Myocyte (in vitro differentiated cells): ENCODE measurements at places on chromosomes 3 and 15.
A peak's percentile ranks its signal among the peaks of the same experiment; 100 is the strongest.

DNA sequence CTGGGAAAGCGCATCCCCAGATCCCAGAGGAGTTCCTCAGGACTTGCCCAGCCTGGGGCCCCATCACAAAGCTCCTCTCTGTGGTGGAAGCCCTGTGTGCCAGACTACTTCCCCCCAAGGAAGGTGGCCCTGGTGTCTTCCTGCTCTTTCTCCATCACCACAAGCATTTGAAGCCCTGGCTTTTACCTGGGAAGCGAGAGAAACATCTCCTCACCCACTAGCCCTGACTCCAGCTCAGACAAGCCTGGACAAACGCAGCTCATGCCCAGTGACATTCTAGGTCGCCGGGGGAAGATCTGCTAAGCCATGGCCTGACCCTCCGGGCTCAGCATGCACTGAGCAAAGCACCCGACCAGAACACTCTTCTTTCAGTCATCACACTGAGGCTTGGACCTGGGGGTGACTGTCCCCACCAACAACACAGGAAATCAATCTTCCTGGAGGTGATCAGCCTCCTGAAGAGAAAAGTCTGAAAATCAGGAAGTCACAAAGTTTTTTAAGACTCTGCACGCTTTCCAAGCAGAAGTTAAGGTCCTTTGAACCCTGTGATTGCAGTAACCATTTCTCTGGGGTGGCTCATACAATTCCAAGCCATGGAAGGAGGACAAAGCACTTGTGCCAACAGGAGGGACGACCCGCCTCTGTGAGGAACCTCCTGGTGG, 40.8 kb downstream of the KLHL25 start:
- no peak for DNase-seq

- DNase-seq = no peak
Observed at GRCh38 chr15:83692746-83693581, 39.0 kb downstream of the ADAMTSL3 start.

- no peak for DNase-seq
Observed at GRCh38 chr15:23566651-23567050, 1.2 kb downstream of the MKRN3 start.

GRCh38 chr15:60569596-60569995, 90.7 kb upstream of the ICE2 start:
- DNase-seq = no peak

- no peak for DNase-seq
Observed at GRCh38 chr3:53921296-53921695, 29.6 kb upstream of the SELENOK start.

DNA sequence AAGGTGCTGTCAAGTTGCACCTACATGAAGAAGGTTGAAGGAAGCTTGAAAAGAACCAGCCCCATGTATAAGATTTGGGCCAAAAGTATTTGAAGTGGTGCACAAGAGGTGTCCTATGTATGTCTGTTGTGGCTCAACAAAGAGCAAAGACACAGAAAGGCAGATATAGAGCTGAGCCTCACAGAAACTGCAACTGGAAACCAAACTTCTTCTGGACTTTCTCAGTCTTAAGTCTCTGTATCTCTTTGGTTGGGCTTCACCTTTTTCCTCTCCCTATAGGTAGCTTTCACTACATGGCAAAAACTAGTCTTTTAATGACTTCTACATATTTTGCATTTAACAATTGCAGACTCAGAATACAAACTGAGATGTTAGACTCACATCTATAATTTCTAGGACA, 8.8 kb upstream of the CMC1 start:
- DNase-seq = no peak

- DNase-seq = no peak
Observed at GRCh38 chr3:152517502-152517901, 248.8 kb downstream of the MBNL1 start.

DNA sequence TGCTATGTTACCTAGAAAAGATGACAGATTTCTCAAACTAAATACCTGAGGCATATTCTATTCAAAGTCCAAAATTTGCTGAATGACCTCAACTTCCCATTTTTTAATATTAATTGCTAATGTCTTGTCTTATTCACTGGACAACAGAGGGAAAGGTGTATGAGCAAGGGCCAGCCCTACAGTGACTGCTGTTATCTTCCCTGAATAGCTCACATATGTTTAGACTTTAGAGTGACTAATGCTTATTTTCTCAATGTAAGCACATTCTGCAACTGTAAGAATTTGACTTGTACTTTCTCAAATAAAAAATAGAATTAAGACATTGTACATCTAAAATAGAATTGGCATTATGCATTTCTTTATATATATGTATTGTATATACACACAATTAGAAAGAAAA, 26.5 kb upstream of the AADACL2 start:
- no peak for DNase-seq

DNA sequence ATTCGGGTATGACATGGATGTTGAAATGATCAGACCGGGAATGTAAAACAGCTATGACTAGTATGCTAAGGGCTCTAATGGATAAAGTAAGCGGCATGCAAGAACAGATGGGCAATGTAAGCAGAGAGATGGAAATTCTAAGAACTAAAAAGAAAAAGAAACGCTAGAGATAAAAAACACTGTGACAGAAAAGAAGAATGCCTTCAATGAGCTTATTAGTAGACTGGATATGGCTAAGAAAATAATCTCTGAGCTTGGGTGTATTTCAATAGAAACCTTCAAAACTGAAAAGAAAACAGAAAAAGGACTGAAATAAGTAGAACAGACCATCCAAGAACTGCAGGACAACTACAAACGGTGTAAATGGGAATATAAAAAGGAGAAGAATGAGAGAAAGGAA, 101.2 kb downstream of the HES1 start:
- no peak for DNase-seq

- DNase-seq = peak; percentile 52
Observed at GRCh38 chr15:90959894-90960293, 5.2 kb downstream of the RCCD1 start.

GRCh38 chr3:25768851-25769250, 14.4 kb downstream of the NGLY1 start:
- no peak for DNase-seq

DNA sequence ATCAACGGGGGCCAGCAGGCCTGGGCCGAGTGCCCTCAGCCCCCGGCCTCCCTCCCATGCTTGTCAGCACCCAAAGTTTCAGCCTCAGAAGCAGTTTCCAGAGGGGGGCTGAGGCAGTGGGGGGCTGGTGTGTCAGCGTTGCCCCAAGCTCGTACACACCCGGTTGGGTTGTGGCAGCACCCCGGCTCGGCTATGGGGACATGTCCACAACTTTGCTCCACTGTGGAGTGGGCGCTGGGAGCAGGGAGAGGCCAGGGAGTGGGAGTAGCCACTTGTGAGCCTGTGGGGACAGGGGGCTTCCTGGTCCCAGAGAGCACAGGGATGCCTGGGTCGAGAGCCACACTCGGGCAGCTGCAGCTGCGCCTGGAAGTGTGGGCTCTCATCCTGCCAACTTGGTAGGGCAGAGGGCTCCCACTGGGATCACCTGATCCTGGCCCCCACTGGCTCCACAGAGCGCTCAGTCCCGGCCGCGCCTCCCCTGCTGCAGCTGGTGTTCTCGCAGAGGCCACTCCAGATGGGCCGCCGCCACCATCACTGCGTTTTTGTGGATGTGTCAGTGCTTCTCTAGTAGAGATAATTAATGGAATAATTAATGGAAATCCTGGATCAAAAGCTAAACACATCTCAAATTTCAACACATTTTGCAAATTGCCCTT, 75.1 kb downstream of the NR1D2 start:
- no peak for DNase-seq

DNA sequence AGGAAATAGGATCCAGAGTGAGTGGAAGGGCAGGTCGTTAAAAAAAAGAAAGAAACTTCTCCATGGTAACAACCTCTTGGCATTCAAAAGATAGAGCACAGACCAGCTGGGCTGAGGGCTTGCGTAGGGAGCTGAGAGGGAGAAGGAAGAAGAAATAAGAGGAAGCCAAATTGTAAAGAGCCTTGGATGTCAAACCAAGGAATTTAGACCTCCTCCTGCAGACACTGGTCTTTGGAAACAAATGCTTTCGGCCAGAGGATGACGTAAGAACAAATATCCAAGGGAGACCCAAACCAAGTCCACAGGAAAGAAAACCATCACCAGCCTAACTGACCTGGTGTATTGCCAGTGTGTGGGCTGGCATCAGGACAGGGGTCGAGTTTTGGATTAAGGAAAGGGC, 155.2 kb downstream of the UACA start:
- no peak for DNase-seq

GRCh38 chr3:45212095-45212468, 14.0 kb downstream of the TMEM158 start:
- DNase-seq = no peak

- no peak for DNase-seq
Observed at GRCh38 chr3:113285741-113286140, 74.4 kb downstream of the BOC start.

GRCh38 chr3:191350396-191351090, 20.2 kb upstream of the UTS2B start:
- DNase-seq = no peak

DNA sequence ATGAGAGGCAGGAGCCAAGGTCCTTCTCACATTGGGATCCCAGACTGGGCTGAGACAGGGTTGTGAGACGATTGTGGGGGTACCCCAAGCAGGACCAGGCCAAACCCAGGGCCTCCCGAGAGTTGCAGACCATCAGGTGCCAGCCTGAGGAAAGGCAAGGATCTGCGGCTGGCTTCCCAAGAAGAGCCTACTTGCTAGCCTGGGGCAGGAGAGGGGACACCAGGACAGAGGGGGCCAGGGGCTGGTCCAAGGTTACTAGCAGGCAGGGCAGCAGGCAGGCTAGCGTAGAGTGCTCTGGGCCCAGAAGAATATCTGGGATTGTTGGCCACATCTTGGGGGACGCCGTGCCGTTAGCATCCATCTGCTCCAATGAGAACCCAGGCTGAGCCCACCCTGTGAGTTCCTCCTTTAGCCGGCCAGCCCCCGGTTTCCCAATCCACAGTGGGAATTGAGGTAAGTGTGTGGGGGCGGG, 546 bp downstream of the CISH start:
- no peak for DNase-seq

GRCh38 chr3:51547274-51547673, 8.8 kb downstream of the RAD54L2 start:
- DNase-seq = no peak

GRCh38 chr3:78174821-78175220, 1134.9 kb downstream of the ROBO2 start:
- no peak for DNase-seq

GRCh38 chr3:141000027-141000663, 51.0 kb upstream of the SPSB4 start:
- DNase-seq = peak; percentile 78

- no peak for DNase-seq
Observed at GRCh38 chr15:101521591-101521990, 32.1 kb upstream of the PCSK6 start.

- DNase-seq = no peak
Observed at GRCh38 chr15:33865416-33865815, 102.9 kb upstream of the CHRM5 start.

- no peak for DNase-seq
Observed at GRCh38 chr3:141928631-141929270, 52.3 kb downstream of the ATP1B3 start.

- DNase-seq = peak; percentile 22
Observed at GRCh38 chr15:69194025-69194827, 33.8 kb downstream of the GLCE start.

- peak; percentile 46 for DNase-seq
Observed at GRCh38 chr3:102174312-102174712, 260.5 kb upstream of the ZPLD1 start.

- no peak for DNase-seq
Observed at GRCh38 chr15:43199945-43200488, 14.8 kb downstream of the CCNDBP1 start.

- no peak for DNase-seq
Observed at GRCh38 chr15:60626669-60627068, 147.7 kb upstream of the ICE2 start.

- DNase-seq = no peak
Observed at GRCh38 chr3:14401692-14402303, 608 bp upstream of the SLC6A6 start.

DNA sequence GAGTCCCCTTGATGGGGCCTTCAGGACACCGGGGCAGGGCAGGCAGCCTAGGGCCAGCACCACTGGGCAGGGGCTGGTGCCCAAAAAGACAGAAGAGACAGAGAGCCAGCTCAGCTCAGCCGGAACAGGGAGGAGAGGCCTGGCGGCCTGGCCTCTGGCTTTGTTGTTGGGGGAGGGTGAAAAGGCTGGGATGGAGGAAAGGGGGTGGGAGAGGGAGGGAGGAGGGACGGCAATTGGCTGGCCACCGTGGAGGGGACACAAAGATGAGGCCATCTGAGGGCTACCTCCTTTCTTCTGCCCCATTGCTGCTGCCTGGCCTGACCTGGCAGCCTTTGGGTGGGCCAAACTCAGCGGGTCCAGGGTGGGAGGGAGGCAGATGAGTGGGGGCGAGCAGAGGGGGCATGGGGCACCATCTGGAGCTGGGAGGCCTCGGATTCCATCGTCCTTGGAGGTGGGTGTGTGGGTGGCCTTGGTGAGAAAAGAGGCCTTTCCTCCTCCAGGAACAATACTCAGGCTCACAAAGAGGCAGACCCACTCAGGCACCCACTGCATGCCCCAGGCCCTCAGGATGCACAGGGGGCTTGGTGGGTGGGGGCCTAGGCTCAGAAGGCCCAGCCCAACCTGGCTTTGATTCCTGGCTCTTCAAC, 9.3 kb downstream of the EFCC1 start:
- DNase-seq = no peak

DNA sequence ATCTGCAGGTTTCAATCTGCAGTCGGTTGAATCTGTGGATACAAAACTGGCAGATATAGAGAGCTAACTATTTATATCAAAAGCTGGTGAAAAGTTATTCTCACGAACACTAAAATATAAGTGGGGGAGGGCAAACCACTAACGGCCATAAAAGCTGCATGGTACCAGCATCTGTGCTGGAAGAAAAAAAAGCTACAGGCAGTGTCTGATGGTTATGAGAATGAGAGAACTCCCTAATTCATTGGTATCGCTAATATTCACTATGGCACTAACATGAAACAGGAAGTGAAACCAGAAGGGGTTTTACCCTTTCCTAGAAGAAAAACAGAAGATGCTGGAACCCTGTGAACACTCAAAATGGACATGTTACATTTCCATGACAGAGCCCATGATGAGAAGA, 15.9 kb downstream of the CEP70 start:
- DNase-seq = no peak

- DNase-seq = no peak
Observed at GRCh38 chr15:73373221-73373620, 4.5 kb upstream of the HCN4 start.
